ENCODE measurements at places on chromosomes 11 and 22.

DNA sequence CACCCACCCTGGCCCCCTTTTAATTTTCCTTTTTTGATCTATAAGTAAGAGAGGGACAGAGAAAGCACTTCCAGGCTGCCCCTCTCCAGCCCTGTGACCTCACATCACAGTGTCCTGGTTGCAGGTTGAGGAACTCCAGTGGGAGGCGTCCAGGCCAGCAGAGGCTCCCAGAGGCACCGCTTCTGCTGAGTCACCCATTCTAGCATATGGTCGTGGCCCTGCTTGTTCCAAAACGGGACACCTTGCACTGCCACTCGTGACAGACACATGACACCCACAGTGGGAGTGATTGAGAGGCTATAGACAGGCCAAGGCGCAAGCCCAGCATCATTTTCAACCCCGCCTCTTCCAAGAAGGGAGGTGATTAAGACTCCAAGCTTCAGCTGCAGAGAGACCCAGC lies 16.0 kb upstream of the TMPRSS4 start:
- DNase-seq, result no peak

DNA sequence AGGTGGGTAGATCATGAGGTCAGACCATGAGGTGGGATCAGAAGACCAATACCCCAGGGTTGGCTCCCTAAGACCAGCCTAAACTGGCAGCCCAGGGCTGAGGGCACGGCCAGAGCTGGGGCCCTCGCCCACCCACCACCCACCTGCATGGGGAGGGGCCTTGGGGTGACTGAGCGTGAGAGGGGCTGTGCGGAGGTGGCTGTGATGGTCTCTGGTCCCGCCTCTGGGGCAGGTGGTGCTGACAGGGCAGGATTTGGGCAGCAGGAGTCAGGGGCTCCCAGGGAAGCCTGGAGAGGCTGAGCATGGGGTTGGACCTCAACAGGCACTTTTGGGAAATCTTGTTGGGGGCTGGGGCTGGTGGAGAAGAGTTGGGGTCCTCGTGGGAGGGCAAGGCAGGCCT lies 39.8 kb upstream of the MUC5AC start:
- DNase-seq, result no peak

DNA sequence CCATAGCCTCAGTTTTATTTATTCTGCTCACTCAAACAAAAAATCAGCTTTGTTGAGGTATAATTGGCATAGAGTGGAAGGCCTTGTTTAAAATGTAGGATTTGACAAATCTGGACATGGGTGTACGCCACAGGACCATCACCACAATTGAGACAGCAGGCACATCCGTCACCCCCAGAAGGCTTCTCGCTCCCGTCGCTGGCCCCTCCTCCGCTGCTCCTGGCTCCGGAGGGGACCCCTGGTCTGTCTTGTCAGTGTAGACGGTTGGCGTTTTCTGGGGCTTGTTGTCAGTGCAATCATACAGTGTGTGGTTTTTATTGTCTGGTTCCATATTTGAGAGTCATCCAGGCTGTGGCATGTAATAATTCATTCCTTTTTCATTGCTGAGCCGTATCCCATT lies 97.6 kb downstream of the KCNQ1 start:
- no peak for DNase-seq

DNA sequence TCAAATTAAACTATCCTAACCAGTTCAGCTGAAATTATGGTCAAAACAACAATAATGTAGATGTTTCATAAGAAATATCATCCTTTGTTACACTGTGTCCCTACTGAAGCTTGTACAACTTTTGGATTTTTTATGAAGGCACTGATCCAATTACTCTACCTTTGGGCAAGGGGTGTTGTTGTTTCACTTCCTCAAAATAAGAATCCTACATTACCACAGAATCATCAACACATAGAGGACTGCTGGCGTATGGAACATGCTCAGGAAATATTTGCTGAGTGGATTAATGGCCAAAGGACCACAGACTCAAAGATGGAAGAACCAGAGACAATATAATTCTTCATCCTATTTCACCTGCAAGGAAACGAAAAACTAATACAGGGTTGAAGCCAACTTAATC lies 907.5 kb upstream of the CCDC90B start:
- DNase-seq, result no peak

- no peak for DNase-seq
Measured at GRCh38 chr11:10561947-10562346, 6.5 kb downstream of the LYVE1 start.

GRCh38 chr11:113644605-113645004 lies 61.5 kb downstream of the TMPRSS5 start:
- DNase-seq, result no peak

- DNase-seq, result no peak
Measured at GRCh38 chr11:11659567-11660362, 38.0 kb upstream of the GALNT18 start.

DNA sequence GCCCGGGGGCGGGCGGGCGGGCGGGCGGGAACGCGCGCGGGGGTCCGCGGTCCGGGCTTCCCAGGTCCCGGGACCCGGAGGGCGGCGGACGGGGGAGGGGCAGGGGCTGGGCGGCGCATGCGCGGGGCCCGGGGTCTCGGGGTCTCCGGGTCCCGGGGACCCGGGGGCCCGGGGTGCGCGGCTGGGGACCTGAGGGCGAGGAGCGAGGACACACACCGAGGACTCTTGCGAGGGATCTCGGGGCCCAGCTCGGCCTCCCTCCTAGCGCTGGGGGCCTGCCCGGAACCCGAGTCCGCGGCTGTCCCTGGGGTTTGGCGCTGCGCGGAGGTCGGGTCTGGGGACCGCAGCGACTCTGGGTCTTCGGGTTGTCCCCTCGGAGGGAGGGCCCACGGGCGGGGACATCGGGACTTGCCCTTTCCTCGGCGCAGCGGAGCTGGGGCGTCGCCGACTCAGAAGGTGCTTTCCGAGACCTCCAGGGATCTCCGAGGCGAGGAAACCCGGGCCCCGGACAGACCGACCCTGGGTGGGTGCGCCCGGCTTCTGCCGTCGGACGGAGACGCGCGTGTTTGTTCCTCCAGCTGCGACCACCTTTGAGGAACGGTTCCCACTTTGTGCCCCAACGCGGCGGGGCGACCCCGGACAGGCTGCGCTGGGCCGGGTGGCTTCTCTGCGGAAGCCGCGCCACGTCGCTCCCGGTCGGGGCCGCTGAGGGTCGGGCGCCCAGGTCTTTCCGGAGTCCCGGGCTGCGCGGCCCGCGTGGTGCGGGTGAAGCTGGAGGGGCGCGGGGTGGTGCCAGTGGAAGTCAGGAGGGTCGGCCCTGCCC lies 540 bp downstream of the PPARA start:
- DNase-seq, result no peak

- DNase-seq, result no peak
Measured at GRCh38 chr11:133808393-133809140, 36.7 kb downstream of the SPATA19 start.

DNA sequence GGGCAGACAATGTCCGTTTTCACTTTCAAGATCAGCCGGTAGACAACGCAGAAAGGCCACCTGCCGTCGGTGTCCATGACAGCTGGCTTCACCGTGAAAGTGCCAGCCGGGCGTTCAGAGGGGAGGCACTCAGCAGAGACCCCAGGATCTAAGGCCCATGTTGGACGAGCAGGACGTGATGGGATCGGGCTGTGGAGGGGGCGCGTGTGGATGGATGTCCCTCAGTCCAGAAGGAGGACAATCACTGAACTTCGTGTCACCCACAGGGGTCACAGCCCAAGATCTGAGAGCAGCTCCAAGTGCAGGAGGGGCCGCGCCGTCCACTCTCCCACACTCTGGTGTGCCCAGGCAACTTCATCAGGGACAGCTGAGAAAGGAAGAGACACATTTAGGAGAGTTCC lies 164.4 kb downstream of the BRD1 start:
- DNase-seq, result no peak

GRCh38 chr11:61671527-61671926 lies 8.7 kb upstream of the DAGLA start:
- DNase-seq, result no peak

DNA sequence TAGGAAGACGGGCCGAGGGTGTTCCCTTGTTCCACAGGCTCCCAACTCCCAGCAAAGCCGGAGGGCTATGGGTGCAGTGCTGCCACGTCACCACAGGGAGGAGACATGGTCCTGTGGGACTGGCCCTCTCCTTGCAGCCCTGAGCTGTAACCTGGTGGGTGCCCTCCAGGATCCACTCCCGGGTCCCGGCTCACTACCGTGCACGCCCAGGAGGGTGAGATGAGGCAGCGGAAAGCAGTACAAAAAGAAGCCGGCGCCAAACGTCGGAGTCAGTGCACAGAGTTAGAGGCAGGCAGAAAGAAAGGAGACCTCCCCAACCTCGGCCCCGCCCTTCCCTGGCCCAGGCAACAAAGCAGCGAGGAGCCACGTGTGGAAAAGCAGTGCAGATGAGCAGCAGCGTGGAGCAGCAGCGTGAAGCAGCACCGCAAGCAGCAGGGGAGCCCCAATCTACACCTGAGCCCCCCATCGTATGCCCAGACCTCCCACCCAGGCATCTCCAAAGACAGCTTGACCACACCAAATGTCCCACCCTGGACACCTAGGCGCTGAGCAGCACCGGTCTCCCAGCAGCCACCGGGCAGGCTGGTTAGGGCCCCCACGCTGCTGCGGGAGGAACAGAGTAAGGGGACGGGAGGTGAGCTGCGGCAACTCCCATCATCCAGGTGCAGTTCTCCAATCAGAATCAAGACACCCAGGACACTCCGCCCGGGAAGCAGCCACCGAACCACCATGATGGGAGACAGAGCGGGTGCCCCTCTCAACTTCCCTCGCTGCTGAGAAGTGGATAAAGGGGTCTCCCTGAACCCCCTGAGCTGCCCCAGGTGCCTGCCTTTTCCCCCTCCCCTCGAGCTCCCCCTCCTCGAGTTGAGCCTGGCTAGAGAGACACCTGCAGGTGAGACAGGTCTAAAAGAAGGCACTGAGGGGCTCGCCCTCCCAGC lies 28.8 kb downstream of the IGSF9B start:
- DNase-seq, result peak; percentile 57

DNA sequence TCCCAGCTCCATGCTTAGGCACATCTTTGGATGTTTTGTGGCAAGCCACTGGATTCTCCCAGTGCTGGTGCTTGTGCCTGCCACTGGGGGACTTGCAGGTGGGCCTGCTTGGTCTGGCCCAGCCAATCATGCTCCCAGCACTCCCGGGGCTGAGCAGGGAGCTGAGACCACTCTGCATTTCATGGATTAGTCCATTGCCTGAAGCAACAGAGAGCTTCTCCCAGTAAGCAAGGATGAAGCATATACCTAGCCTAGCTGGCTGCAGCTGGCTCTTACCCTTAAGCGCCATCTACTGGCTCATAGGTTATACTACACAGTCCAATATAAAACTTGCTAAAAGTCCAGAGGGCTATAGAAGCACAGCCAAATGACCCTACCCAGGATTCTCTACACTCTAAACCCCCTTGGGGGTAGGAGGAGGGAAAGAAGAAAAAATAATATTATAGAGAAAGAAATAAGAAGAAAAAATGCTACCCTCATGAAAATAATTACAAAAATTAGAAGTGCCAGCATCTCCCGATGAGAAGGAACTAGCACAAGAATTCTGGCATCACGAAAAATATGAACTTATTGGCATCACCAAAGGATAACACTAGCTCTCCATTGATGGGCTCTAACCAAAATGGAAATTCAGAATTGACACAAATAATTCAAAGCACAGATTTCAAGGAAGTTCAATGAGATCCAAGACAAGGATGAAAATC lies 275.3 kb downstream of the C11orf87 start:
- no peak for DNase-seq

GRCh38 chr11:124740277-124740882 lies 638 bp downstream of the NRGN start:
- peak; percentile 20 for DNase-seq

GRCh38 chr22:43267332-43267980 lies 75.7 kb downstream of the SCUBE1 start:
- no peak for DNase-seq

Data from NCI-H2227 treated with DMSO at 0.1 percent for 48 hours (cell line).